Activated CD4-positive, CD25-positive, alpha-beta regulatory T cell (primary cell): ENCODE measurements at places on chromosomes 6 and 20.

GRCh38 chr6:167588920-167589614, 237.6 kb upstream of the AFDN start:
- no peak for DNase-seq

DNA sequence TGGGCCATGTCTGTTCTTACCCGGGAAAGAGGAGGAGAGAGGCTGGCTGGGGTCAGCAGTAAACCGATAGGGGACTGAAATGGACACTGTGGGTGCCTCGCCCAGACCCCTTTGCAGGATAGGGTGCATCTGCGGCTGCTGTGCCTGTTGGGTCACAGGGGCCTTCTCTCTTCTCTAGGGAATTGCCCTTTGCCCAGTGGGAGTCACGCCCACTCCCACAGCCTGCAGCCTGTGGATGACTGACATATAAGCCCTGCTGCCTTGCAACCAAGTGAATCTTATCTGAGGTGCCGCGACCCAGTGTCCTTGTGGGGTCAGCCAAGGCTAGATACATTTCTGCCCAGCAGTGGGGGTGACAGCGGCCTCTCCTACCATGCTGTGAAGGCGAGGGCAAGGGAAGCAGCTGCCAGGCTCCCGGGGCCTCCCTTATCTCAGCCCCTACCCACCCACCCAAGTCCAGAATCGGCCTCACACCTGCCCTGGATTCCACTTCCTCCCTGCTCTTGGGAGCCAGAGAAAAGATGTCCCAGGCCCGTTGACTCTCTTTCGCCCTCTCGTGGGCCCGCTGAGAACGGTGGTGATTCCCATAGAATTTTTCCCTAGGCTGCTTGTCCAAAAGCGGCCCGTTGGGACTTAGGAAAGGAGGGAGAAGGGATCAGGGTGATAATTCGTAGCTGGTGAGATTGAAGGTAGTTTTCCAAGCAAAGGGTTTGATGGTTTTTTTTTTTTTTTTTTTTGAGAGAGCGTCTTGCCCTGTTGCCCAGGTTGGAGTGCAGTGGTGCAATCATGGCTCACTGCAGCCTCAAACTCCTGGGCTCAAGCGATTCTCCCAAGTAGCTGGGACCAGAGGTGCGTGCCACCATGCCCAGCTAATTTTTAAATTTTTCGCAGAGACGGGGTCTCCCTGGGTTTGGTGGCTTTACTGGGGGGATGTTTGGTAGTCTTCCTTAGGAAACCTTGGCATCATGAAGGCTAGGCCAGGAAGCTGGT, 76.4 kb upstream of the RNF24 start:
- DNase-seq, result no peak

GRCh38 chr6:50816947-50817645, 1.6 kb upstream of the TFAP2B start:
- no peak for DNase-seq

GRCh38 chr20:49583669-49584417, 15.9 kb upstream of the PTGIS start:
- no peak for DNase-seq

GRCh38 chr6:70549327-70549726, 17.4 kb upstream of the SDHAF4 start:
- no peak for DNase-seq

- DNase-seq, result no peak
Measured at GRCh38 chr20:33622705-33623365, 39.3 kb upstream of the C20orf144 start.
